Activated CD8-positive, alpha-beta memory T cell treated with anti-CD3 and anti-CD28 coated beads for 4 hours (primary cell): ENCODE measurements at places on chromosomes 12 and 14.

DNA sequence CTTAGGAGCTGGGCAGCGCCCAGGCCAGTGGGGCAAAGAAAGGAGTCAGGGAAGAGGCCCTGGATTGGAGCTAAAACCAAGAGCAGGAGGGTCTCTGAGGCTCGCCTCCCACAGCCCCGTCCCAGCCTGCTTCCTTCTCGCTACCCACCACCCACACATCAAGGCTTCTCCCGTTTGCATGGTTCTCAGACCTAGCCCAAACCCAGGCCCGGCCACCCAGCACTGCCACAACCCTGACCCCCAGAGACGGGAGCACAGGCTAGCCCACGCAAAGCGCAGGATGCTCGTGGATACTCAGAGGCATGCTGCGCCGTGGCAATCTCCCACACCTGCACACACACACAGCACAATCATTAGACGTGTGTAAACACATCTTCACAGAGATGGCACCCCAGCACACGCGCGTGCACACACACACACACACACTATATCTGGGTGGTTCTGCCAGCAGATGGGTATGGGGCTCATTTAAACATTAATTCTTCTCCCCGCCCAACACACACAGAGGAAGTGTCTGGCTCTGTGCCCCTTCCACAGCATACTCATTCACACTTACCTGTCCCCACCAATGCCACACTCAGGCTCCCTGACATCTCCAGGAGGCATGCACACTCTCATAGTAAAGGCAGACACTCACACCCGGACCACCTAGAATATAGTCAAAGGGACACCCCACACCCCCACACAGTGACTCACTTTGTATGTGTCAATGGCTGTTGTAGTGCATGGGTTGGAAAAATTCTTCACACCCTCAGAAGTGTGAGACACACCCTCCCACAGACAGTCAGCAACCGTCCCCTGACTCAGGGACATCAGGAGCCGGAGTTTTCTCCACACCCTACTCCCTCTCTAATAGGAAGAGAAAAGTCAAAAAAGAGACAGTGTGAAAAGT lies 1.1 kb downstream of the CARMIL3 start:
- DNase-seq: peak; percentile 60

- no peak for DNase-seq
These were observed 429.7 kb downstream of the EGLN3 start for GRCh38 chr14:33521192-33521591.

DNA sequence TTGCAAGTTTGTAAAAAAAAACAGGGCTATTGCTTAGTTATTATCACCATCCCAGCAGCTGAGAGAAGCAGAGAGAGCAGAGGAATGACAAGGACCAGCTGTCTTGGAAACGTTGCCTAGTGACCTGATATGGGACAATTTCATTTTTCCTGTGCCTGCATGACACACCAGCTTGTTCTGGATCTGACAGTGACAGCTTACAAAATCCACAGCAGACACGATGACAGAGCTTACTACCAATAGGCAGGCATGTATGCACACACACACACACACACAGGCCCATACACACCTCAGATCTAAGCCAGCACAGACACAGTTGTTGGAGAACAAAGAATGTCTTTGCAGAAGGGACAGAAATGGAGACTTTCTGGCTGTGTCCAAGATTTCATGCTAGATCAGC lies 25.4 kb downstream of the HSPB8 start:
- no peak for DNase-seq

GRCh38 chr14:96167224-96168148 lies 37.2 kb upstream of the BDKRB2 start:
- no peak for DNase-seq

DNA sequence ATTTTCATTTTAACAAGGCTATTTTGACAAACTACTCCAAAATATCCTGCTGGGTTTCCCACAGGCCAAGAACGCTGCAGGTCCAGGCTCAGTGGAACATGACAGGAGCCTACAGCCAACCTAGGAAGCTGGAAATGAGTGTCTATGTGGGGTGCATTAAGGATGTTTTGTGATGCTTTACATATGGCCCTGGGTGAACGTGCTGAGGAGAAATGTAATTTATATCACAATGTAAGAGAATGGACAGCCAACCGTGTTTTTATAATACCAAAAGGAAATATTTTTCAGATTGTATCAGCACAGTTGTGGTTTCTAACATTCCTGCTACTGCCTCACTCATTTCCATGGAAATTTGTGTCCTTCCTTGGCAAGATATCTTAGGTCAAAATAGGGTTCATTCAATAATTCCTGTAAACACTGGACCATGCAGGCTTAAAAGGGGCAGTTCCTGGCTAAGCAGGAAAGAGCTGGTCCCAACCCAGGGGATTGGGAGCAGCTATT lies 51.5 kb downstream of the ST8SIA1 start:
- no peak for DNase-seq

GRCh38 chr12:130965668-130966067 lies 12.0 kb downstream of the ADGRD1 start:
- no peak for DNase-seq

- no peak for DNase-seq
These were observed 71.1 kb upstream of the SAV1 start for GRCh38 chr14:50739186-50739585.
